ENCODE measurements at places on chromosomes 4 and X. TPM values are rescaled to one million over a fixed set of nuclear protein-coding genes. Genes with fewer than 3 reads are reported as not detected.

- no peak overlapping the region for H3K27ac ChIP-seq
- no peaks in the 10 kb centered on the region for H3K36me3 ChIP-seq
- no peak for DNase-seq
Observed at GRCh38 chrX:105211066-105211575, 9.4 kb downstream of the TEX13A start.

Gene BGN
- not detected for polyA plus RNA-seq

DNA sequence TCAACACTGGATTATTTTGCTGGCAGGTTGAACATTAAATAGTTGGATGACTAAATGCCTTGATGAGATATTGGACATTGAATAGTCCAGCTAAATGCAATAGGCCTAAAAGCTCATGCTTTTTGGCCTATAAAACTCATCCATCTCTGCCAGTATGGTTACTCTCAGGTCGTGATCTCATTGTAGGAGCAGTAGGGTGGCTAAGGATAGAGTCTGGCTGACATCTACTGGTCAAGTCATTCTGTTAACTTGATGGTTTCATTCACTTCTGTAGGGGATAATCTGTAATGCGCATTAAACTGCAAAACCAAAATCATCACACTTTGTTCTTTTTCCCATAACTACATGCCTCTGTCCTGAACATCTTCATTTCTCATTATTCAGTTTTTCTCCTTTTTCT, 227.0 kb downstream of the DKK2 start:
- no peaks in the 10 kb centered on the region for H3K36me3 ChIP-seq
- DNase-seq, result peak; percentile 50
- peaks cover 3% of the 10 kb centered on the region for H3K4me1 ChIP-seq
- H3K27ac ChIP-seq, result no peak overlapping the region

Gene AP1AR
- polyA plus RNA-seq, result 15.8 TPM

DNA sequence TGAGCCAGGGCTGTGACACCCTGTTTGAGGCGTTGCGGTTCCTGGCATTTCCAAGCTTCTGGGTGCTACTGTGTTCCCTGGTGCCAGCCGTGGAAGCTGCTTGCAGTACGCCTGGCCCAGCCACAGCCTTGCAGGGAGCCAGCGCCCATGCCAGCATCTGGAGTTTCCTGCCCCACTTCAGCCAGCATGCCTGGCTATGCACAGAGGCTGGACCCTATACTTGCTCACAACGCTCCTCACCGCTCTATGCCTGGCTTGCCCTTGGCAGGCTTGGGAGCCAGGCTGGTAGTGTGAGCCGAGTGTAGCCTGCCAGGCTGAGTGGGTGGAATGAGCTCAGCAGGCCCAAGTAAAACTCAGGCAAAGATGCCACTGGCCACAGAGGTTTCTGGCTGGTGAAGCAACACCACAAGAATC, 22.4 kb downstream of the PRRG1 start:
- H3K27me3 ChIP-seq, result no peaks in the 10 kb centered on the region
- no peak for DNase-seq
- no peaks in the 10 kb centered on the region for H3K36me3 ChIP-seq
- H3K4me1 ChIP-seq, result no peaks in the 10 kb centered on the region
